SJCRH30 (cell line): ENCODE measurements at places on chromosomes 16 and 17. TPM values are rescaled to one million over a fixed set of nuclear protein-coding genes. Genes with fewer than 3 reads are reported as not detected.

GRCh38 chr17:81390873-81391255 is 4.4 kb upstream of the BAHCC1 start:
- no peak for DNase-seq

KCNH4 gene
- 0.04 TPM in 1 of 2 replicates, not detected in the other for total RNA-seq

DNA sequence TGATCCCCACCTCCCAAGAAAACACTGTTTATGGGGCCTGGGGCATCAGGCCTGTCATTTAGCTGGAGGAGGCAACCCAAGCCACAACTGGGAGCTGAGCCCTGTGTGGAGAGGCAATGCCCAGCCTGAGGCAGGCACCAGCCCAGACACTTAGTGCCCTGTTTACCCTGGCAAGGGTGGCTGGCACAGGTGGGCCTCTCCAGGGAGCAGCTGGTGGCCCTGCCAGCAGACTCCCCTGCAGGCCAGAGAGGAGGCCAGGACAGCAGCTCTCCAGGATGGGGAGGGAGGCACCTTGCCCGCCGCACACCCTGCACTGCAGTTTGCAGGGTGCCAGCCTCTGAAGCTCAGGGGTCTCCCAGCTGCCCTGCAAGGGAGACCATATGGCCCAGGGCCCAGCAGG is 9.1 kb upstream of the TMEM92 start:
- no peak for DNase-seq

DNA sequence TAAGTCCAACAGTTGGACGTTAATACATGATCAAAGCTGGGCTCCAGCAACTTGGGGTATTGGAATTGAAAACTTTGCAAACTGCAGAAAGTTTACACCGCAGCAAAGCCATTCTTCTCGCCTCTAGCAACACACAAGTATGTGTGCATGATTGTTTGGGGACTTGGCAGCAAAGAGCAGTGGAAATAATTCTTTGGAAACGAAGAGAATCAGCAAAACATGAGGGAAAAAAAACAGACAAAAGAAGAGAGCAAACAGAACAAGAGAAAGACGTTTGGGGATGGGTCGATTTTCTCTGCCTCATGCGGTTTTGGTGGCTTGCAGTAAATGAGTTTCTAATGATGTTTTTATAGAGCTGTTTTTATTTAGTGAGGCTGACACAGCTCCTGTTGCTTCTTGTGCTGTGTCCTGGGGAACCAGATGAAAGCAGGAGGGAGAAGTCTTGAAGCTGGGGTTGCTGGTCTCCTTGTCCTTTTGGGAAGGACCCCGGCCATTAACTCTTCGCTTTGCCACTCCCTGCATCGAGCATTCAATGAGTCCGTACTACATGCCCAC is 502.9 kb downstream of the GRIN2A start:
- DNase-seq = no peak

DNA sequence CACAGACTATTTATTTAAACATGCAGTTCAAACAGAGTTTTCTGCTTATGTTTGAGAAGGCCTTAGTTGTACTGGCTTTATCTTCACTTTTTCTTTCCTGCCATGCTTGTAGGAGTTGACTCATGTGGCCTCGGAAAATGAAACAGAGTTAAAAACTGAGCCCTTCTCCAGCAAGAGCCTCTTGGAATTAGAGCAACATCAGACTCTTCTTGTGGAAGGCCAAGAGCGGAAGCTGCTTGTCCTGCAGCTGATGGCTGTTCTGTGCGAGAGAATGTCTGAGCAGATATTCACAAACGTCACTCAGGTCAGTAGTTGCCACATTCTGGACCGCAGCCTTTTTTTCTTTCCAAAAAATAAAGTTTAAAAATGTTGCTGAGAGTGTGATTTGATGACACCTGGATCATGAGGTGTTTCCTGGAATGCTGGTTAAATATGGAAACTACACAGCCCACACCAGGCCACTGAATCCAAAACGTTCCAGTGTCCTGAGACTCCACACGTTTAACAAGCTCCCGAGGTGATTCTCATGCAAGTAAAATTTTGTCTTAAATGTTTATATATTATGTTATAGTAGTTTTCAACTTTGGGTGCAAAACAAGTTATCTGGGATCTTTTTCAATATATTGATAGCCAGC is 65.9 kb downstream of the TANGO6 start:
- no peak for DNase-seq

DNA sequence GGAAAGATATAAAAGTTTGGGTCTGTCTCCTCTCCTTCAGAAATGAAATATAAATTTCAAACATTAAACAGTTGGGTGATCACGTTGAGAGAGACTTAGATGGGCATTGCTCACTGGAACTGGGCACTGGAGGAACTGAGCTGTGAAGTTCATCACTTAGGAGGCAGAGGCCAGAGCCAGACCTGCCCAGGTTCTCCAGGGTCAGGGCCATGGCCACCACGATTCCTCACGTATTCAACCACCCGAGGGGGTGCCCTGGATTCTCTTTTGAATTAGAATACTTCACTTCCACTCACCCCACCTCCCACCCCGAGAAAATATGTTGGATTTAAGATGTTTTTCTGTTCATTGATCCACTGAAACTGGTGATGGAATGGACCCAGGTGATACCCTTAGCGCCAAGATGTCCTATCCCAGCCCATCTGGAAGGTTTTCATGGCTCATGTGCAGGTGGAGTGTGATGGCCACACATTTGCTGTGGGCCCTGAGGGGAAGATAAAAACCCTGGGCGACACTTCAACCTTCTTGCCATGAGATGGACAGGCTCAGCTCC is 6.1 kb downstream of the PRR29 start:
- DNase-seq = no peak

- DNase-seq = peak; percentile 81
Observed at GRCh38 chr16:73095885-73096421, 48.0 kb upstream of the ZFHX3 start.

GRCh38 chr16:81632392-81633146 is 146.5 kb upstream of the PLCG2 start:
- DNase-seq = no peak

DNA sequence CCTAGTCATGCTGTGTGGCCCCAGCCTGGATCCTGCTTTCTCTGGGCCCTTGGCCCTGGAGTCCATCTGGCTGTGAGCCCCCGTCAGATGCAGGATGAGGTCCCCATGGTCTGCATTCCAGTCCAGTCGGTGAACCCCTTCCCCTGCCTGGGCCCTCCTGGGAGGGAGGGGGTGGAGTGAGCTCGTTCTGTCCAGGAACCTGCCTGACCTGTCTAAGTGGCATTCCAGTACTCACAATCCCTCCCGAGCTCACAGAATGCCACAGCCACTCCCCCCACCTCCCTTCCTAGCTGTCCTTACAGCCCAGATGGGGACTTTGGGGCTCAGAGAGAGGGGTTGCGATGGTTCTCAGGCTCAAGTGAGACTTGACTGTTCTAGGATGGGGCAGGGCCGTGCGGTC is 15.5 kb downstream of the SPNS2 start:
- no peak for DNase-seq

GRCh38 chr16:85046931-85047866 is 19.6 kb downstream of the KIAA0513 start:
- no peak for DNase-seq

DNA sequence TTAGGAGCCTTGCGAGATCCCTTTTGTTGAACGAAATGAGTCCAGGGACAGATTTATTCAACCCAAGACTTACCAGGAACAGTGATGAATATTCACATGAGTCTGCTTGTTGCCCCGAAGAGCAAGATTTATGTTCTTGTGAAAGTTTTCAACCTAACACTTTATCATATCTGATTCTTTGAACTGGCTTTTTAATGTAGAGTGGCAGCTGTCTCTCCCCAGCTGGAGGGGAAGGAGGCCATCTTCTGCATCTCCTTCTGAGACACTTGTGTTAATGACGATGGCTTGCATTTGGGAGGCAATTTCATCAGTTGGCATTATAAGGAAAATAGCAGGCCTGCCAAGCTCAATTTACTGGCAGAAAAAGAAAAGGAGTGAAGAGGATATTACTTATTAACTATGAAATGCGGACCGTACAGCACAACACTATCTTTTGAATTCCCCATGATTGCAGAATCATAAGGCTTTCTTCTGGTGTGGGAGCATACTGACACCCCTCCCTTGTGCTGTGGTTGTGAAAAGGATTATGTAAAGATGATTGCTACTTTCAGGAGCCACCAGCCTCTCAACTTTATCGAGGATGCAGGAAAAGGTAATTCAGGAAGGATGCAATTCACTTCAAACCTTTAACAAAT is 35.7 kb downstream of the SMARCE1 start:
- no peak for DNase-seq
